MM.1S (cell line): ENCODE measurements at places on chromosomes 4 and X.
A peak's percentile ranks its signal among the peaks of the same experiment; 100 is the strongest.

- DNase-seq, result no peak
Measured at GRCh38 chrX:151981129-151981528, 6.7 kb upstream of the GABRE start.

DNA sequence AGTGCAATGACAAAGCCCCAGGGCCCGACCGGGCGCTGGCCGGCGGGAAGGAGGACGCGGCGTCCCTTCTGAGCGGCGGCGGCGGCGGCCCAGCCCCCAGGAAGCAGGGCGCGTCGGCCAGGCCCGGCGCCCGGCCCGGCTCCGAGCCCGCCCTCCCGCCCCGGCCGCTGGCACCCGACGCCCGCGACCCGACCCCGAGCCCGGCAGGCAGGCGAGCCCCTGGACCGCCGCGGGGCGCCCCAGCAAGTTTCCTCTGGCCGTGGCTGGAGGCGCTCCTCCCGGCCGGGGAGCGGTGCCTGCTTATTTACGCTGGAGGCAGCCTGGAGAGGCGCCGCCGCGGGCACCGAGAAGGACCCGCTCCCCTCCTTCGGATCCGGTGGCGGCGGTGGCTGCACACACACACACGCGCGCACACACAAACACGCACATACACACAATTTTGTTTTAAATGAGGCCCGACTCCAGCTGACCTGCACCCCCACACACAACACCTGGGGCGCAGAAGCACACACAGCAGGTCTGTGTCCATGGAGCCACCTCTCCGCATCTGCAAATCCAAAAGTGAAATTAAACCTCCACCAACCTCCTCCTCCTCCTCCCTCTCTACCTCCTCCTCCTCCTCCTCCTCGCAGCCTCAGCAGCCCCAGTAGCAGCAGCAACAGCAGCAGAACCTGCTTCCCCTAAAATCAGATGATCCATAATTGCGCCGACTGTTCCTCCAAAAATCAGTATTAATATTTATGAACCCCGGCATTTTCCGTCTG lies 669 bp downstream of the IRF2 start:
- peak; percentile 75 for DNase-seq

DNA sequence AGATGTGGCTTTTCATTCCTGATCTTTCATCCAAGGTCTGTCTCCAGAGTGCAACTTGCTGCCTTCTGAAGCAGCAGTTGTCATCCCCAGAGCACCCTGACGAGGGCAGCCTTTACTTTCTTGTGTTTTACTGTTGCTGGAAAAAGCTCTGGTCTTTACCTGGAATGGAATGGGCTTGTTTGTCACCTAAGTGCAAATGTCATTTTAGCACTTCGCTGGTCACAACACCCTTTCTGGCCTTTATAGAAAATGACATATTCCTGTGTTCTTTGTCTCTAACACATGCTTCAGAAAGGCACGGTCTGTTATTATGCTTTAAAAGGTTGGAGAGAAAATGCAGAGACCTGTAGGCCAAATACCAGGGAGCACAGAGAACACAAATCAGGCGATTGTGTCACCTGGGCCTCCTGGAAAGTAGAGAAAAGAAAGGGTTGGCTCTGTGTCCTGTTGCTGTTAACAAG lies 332.7 kb upstream of the IGFBP7 start:
- peak; percentile 48 for DNase-seq

GRCh38 chrX:16892504-16893362 lies 22.6 kb upstream of the RBBP7 start:
- DNase-seq, result peak; percentile 70

DNA sequence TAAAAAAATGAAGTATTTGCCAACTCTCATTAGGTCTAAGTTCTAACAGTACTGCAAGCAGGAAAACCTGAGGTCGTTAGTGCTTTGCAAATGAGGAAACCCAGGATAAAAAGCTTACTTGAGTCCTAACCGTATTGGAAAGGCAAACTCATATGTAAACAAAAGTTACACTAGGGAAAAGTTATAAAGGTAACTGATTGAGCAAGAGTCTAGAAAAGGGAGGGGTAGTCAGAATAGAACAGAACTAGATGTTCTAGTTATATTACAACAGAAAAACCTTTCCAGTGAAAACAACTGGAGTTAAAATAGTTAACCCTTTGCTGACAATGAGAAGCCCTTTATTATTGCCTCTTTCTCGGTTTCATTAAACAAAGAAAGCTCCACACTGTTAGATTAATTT lies 66.4 kb upstream of the MAOA start:
- no peak for DNase-seq

DNA sequence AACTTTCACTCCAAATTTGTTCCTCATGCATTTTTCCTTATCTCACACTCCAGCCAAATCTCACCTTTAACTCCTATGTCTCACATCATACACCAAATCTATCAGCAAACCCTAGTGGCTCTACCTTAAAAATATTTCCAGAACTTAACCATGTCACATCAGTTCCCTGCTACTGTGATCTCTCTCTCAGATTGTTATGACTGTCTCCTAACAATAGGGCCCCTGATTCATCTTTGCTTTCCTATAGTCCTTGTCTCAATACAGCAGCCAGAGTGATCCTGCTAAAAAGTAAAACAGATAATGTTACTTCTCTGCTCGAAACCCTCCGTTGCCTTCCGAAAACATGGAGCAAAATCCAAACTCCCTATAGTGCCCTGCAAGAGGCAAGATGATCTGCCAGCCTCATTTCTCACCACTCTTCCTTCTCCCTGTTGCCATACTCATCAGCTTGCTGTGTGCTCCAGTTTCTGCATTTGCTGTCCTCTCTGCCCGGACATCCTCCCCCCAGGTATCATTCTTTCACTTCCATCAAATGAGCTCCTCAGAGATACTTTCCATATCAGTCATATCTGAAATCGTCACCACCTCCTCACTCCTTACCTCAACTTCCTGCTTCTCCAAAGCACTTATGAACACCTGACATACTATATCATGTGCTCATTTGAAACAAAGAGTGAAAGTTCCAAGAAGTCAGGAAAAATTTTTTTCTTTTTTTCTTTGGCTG lies 293.4 kb upstream of the NR3C2 start:
- no peak for DNase-seq

GRCh38 chr4:124415146-124415545 lies 297.4 kb downstream of the ANKRD50 start:
- DNase-seq, result no peak

DNA sequence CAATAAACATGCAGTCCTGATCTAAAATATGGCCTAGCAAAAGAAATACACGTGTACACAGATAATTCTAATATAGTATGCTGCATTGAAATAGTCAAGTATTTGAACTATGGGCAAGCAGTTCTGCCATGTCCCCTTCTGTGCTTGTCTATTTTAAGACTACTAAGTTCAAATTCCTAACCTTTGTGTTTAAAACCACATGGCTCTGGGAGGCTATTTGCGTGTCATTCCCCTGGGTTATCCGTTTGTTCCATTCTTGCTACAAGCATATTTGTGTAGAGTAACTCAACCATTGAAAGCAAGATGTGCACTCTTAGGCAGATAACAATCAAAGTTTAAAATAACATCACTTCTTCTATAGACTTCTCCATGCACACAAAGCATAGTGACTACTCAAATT lies 25.4 kb upstream of the TBC1D1 start:
- no peak for DNase-seq

- no peak for DNase-seq
Measured at GRCh38 chrX:134935276-134935675, 55.5 kb upstream of the SMIM10 start.

- DNase-seq, result no peak
Measured at GRCh38 chr4:139535228-139535870, 20.7 kb downstream of the SETD7 start.

GRCh38 chr4:107066621-107067020 lies 30.5 kb upstream of the DKK2 start:
- DNase-seq, result no peak

- no peak for DNase-seq
Measured at GRCh38 chr4:116688536-116688935, 396.8 kb downstream of the TRAM1L1 start.

DNA sequence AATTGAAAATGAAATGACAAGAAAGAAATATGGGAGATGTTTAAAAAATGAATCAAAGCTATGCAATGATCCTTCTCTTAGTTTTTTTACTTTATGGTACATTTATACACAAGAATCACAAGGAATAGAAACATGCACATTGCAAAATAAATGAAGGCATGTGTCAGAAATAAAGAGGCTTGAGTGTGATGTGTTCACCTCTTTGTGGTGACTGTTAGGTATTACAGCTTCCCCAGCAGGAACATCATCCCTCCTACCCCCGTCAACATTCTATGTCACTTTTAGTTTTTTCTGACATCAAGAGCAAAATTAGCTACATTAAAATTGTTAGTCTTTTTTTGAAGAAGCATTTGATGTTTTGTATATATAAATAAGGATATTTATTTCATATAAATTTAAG lies 214.8 kb downstream of the SLC4A4 start:
- DNase-seq, result no peak

DNA sequence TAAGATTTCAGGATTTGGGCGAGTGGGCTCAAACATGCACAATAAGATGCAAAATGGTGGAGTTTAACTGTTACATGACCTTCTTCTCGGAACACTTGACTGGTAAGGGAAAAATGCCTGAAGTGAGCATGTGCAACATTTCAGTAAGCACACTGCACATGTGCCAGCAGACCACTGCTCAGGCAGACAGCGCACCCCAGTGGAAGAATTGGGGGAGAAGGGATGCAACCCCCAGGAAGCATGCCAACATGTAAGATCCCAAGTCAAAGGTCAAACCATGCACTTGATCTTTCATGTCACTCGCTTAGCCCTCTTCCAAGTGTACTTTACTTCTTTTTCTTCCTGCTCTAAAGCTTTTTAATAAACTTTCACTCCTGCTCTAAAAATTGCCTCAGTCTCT lies 256.3 kb downstream of the CENPC start:
- DNase-seq, result peak; percentile 9

- DNase-seq, result no peak
Measured at GRCh38 chr4:6468376-6468775, 4.0 kb downstream of the PPP2R2C start.

DNA sequence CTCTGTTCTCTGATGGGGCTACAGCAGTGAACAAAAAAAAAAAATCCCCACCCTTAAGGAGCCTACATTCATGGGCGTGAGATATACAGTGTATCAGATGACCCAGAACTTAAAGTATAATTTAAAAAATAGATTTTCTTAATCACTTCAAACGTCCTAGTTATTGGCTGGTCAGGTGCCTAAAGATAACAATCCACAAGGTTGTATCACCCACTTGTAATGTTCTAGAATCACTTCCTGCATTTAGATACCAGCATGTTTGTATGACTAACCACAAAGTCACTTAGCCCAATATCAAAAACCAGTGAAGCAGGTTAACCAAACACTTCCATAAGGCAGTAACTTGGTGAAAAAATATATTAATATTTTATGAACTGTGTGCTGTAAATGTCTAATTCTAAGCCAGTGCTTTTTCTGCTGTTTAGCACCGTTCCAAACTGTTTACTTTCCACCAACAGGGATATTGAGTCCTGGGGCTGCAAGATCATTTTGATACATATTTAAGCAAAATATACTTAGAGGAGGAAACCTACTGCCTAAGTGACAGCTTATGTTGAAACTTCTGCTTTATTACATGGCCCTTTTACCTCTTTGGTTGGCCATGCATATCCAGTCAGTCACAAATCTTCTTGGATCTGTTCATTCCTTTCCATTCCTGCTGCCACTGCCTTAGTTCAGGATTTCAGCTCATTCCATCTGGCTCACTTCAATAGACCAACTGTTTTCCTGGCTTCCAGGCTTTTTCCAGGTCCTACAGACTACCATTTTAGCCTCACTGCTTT lies 43.3 kb downstream of the CD40LG start:
- peak; percentile 51 for DNase-seq

DNA sequence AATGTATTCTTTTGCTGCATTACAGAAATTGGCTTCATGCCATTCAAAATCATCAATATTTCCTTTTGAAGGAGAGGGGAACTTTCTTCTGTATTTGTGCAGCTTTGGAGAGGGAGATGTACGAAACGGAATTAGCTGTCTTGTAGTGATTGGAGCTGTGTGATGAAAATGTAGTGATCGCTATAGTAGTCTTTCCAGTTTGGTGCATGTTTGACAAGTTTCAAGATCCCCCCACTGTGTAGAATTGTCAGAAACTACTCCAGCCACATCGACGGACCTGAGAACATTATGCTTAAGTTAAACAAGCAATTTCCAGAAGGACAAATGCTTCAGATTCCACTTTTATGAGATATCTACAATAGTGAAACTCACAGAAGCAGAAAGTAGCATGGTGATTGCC lies 21.6 kb upstream of the MAGEA1 start:
- no peak for DNase-seq

DNA sequence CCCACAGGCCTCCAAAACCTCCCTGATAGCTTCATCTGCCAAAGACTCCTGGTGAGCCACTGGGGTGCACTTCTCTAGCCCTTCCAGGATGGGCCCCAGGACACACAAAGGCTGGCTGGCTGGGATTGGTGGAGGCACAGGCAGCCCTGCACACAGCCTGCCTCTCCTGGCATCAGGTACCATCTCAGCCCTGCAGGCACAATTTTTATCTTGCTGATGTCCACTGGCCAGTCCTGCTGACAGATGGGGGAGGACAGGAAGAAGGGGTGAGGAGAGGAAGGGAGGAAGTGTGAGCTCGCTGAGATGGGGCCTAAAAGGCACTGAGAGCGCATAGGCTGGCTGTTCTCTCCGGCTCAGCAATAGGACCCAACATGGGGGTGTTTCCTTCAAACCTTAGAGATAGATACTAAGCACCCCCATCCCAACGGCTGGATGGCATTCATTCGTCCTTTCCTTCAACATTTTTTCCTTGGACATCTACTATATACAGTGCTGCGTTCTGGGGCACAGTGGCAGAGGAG lies 92.7 kb downstream of the PJA1 start:
- no peak for DNase-seq

DNA sequence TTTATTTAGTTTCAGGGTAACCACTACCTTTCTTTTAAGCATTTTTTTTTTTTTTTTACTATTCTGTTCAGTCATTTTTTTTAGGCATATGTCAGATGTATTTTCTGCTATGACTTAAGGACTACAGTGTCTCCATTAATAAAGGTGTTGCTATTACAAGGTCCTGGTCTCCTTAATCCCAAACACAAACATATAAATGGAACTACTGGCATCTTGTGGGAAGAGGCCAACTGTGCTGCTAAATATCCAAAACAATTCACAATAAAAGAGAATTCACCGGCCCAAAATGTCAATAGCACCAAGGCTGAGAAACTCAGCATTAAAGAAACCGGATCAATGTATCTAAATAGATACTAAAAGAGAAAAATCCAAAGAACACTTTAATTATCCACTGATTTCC lies 26.4 kb downstream of the LCORL start:
- no peak for DNase-seq

GRCh38 chr4:2402048-2402842 lies 16.2 kb downstream of the ZFYVE28 start:
- DNase-seq, result no peak
